ENCODE measurements at places on chromosomes 11 and 22.

GRCh38 chr22:50522806-50523438 lies 2.5 kb downstream of the SCO2 start:
- no peak for DNase-seq

- DNase-seq, result no peak
These were observed 63.9 kb downstream of the JAM3 start for GRCh38 chr11:134132808-134133207.

- no peak for DNase-seq
These were observed 815 bp upstream of the PLCB3 start for GRCh38 chr11:64250415-64251015.

DNA sequence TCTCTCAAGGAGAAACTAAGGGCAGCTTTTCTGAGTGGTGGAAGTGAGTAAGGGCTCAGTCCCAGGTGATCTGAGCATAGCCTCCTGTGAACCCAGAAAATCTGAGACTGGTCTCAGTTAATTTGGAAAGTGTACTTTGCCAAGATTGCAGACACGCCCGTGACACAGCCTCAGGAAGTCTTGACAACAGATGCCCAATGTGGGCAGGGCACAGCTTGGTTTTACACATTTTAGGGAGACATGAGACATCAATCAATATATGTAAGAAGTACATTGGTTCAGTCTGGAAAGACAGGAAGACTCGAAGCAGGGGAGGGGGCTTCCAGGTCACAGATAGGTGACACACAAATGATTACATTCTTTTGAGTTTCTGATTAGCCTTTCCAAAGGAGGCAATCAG lies 13.5 kb upstream of the CRY2 start:
- no peak for DNase-seq

DNA sequence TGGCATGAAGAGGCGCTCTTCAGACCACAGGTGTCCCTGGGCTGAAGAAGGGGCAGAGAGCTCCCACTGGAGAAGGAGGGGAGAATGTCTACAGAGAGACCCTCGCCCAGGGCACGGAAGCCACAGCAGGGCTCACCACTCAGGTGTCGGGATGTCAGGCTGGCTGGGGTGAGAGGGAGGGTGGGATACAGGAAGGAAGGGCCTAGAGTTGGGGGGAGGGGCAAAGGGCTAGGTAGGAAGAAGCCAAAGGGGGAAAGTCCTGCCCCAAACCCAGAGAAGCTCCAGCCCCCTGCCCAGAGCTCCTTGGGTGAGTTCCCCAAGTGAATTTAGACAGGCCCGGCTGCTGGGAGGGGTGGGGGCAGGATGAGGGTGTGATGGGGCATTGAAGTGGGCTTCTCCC lies 232.0 kb downstream of the CEP164 start:
- DNase-seq, result no peak

Data from NCI-H2107 (cell line).